ENCODE measurements at places on chromosomes 11 and 22. TPM values are rescaled to one million over a fixed set of nuclear protein-coding genes. Genes with fewer than 3 reads are reported as not detected.

DNA sequence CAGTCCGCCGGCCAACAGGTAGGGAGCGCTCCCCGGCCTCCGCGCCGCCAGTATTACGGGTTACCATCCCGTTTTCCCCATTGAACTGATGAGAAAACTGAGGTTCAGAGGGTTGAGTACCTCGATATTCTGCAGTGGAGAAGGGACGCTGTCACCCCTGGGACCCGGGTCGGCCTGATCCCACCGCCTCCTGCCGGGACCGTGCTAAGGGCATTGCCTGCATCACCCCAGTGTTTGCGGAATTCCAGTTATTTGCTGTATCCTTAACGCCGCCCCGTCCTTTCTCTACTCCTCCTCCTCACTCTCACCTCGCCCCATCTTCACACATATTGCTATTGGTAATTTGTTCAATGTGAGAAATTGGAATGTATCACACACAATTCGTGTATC, 370 bp upstream of the A4GALT start:
- H3K27ac ChIP-seq: no peak overlapping the region
- peak overlapping the region; percentile 93 for H3K4me3 ChIP-seq
- H3K27me3 ChIP-seq: no peaks in the 10 kb centered on the region
- H3K4me1 ChIP-seq: no peaks in the 10 kb centered on the region
- DNase-seq: no peak
- no peaks in the 10 kb centered on the region for H3K36me3 ChIP-seq

- H3K4me3 ChIP-seq: no peak overlapping the region
- peaks cover 29% of the 10 kb centered on the region for H3K4me1 ChIP-seq
- H3K27ac ChIP-seq: no peak overlapping the region
- DNase-seq: no peak
- H3K27me3 ChIP-seq: no peaks in the 10 kb centered on the region
Measured at GRCh38 chr11:94792451-94792850, 24.3 kb downstream of the AMOTL1 start.

DNA sequence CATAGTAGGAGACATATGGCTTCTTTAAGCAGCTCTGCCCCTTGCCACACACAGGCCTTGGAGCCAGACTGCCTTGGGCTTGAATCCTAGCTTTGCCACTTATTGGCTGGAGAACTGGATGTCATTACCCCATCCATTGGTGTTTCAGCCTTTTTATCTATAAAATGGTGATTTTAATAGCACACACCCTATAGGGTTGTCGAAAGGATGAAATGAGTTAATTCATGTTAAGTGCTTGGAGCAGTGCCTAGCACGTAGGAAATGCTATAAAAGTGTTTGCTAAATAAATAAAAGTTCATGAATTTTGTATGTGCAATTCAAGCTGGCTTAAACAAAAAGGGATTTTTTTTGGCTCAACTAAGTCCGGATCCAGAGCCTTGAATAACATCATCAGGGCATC, 120.7 kb downstream of the TIMP3 start:
- no peak for DNase-seq
- H3K4me1 ChIP-seq: no peaks in the 10 kb centered on the region
- H3K27ac ChIP-seq: no peak overlapping the region
- no peaks in the 10 kb centered on the region for H3K36me3 ChIP-seq
- no peak overlapping the region for H3K4me3 ChIP-seq

GRCh38 chr22:36237462-36238372, 1.6 kb downstream of the APOL2 start:
- H3K4me1 ChIP-seq: no peaks in the 10 kb centered on the region
- no peak for DNase-seq

Gene CDKN1C
- polyA plus RNA-seq: 21.3 TPM
